Activated CD8-positive, alpha-beta memory T cell treated with anti-CD3 and anti-CD28 coated beads for 48 hours (primary cell): ENCODE measurements at places on chromosomes 1 and 21.

- no peak for DNase-seq
Observed at GRCh38 chr1:234727018-234727940, 117.3 kb upstream of the IRF2BP2 start.

DNA sequence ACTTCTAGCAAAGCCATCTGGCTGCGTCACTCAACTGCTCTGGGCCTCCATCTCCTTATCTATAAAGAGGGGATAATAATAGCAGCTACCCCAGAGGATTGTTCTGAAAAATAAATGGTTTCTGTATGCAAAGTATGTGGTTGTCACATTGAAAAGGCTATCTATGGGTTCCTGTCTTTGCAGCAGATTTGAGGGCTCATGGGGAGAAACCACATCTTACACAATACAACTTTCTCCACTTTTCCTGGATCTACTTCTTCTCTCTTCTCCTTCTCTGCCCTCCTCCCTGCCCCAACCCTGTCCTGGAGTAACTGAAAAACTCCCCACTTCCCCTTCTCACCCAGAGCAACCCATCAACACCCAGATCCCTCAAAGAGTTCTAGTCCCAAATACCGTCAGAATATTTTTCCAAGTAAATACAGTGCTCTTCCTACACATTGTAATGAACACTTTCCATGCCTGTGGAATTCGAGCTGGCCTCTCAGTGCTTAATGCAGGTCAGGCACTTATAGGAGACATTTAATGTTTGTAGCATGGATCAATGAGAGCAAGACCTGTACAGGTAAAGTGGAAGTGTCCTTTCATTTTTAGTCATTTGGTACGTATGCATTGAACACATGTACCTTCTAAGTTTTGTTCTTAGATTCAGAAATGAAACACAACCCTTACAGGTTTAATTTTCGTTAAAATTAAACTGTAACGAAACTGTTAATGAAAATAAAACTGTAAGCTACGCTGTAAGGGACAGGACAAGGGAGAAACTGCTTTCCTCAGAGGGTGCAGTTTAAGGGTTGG, 131.9 kb downstream of the AK5 start:
- no peak for DNase-seq

DNA sequence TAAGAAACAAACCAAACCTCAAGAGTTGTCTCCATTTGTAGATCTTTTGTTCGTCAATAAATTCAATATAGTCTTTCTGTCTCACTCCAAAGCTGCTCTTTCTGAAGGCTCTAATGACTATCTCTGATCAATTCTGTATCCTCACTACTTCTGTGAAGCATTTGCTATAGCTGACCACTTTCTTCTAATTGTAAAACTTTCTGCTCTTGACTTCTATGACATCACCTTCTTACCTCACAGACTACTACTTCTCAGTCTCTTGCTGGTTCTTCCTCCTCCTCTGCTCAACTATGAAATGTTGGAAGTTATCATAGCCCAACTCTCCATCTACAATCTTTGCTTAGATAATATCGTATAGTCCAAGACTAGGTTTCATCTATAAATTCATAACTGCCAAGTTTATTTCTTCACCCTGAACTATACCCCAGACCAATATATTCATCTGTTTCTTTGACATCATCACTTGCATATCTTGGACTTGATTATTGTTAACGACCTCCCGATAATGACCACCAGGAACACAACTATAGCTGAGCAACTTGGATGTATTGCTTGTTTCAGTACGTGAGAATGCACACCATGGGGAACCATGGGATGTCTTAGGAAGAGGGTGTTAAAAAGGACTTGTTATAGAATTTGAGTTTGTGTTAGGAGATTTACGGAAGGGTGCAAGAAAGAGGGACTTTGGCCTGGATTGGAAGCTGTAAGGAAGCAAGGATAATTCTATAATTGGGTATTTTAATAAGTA, 2.0 kb upstream of the CDC7 start:
- no peak for DNase-seq

- no peak for DNase-seq
Observed at GRCh38 chr1:32725615-32725982, 23.0 kb upstream of the SYNC start.

DNA sequence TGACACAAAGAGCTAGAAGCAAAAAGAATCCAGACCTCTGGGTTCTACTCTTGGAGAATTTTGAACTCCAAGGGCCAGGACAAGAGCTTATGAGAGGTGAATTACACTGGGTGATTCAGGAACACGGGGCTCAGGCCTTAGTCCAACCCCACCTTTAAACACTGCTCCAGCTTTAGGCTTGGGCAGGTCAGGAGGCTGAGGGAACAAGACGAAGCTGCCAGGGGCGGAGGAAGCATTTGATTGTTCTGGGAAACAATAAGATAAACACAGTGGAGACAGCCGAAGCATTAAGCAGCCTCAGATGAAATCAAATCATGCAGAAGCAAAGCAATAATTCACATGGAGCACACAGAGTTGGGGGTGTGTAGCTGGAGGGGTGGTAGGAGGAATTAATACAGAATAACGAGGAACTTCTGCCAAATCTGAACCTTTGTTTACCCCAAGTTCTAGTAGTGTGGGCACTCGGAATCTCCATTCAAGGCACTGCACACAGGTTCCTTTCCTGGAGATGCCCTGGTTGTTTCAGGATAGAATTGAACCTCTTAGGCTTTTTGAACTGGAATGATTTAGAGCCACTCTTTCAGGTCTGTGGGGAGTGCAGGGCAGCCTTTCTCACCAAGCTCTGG, 93.2 kb downstream of the PLXNA2 start:
- no peak for DNase-seq

DNA sequence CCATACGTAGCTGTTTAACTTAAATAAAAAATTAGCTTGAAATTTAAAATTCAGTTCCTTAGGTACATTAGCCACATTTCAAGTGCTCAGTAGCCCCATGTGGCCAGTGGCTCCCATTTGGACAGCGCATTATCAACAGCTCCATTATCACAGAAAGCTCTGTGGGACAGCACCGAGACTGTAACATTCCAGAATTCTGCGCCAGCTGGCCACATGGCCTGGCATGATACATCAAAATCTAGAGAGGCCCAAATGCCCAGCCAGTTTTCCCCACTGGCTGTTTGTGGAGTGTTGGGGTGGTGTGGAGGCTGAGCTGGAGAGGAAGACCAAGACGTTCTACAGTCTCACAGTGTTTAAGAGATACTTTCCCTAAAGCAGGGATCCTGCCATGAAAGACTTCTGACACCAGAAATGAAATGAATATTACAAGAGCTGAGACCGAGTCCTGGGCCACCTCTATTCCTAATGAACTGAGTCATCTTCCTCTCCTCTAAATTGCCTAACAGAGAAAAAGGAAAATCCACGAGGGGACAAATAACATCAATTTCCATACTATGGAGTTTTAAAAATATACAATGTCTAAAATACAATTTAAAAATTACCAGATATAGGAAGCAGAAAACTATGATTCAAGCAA, 27.3 kb upstream of the ACTA1 start:
- DNase-seq = no peak
